ENCODE measurements at places on chromosomes 7 and 10.

DNA sequence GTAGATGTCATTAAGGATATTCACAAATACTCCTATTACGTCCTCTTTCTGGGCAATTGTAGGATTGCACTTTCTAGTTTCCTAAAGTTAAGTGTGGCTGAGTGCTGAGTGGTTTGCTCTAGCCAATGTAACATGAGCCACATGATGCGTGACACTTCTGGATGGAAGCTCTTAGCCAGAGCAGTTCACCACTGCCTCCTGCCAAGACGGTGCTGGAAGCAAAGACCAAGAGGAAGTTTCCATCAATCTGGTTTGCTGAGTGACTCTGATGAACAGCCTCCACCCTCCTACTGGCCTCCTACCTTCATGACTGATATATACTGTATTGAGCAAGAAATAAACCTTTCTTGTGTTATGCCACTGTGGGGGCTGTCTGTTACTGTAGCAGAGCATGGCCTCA lies 318.1 kb downstream of the KCNMA1 start:
- DNase-seq = no peak

DNA sequence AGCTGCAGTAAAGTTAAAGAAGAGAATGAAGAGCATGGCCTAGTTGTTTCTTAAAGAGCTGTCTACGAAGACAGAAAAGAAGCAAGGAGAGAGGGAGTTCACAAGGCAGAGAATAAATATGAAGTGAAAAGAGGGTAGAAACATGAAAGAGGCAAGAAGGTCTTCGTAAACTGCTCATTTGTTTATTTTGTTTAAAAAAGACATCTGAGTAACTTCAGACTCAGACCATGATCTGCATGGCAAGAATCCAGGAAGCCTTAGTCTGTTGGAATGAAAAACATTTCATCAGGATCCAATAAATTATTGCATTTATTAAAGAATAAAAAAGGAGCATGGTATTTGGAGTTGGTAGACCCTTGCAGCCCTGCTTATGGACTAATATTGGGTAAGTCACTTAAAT lies 151.1 kb downstream of the SEM1 start:
- no peak for DNase-seq

DNA sequence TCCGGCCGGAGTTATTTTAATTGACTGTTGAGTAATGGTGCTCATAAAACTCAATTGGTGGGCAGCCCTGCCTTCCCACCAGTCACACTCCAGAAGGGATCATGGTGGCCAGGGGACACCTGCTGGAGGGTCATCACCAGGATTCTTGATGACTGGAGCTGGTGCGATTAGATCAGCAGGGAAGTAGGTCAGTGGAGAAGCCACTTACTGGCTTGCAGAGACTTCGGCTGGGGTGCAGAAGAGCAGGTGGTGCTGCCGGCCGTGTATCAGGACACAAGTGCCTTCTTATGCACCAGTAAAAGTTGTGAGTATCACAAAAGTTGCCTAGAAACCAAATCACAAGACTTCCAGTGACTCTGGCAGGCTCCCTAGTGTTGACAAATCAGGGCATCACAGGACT lies 82.6 kb upstream of the CHCHD3 start:
- no peak for DNase-seq

DNA sequence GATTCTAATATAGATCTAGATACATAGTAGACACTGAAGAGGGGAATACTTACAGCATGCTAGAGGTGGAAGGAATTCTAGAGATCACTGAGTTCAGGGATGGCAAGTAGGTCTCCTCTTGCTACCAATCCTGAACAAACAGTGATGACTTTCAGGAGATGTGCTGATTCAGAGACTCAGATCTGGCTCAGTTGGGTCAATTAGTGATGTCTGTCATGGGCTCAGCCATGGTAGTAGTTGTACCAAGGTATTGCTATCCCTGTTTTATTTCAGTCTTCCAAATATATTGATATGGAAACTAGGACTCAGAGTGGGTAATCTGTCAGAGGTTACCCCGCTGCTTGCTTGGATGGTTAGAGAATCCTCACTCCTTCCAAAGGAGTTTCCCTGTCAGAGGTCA lies 38.5 kb downstream of the UNC5B start:
- no peak for DNase-seq

DNA sequence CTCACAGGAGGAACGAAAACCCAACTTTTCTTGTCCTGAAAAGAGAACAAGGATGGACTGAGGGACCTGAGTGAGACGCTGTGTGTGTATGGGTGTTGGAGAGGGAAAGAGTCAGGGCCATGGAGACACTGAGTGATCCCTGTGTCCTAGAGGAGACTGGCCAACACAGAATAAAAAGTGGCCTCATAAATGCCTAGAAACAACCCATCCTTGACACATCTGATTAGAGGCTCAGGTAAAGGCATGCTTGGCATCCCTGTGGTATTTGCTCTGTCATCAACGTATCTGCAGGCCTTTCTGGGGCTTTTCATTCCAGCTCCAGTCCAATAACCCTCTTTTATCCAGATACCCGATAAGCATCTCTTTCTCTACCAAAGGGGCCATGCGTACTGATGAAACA lies 86.3 kb downstream of the FGFR2 start:
- DNase-seq = no peak

DNA sequence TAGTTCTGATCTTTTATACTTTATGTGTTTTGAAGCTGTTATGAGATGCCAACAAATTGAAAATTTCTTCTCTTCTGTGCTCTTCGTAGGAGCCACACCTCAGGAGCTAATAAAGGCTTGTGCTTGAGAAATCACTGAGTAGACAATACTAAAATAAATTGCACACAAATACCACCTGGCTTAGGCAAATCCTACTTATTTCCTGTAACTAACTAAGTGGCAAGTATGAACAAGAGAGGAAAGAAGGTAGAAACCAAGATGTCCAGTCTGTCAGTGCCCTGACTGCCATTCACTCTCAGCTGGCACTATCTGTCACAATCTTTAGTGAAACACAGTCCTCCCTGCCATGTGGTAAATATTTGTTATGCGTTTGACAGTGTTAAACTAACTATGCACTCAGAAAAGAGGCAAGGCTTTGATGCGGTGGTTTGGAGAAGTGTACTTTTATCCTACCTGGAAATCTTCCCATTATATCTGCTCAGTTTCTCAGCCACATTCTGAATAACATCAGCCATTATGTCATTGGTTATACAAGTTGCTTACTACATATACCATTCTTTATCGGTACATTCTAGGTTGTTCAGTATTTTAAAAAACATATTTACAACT lies 293.4 kb upstream of the VWC2 start:
- no peak for DNase-seq

GRCh38 chr10:98910048-98910447 lies 325.6 kb downstream of the HPSE2 start:
- no peak for DNase-seq

DNA sequence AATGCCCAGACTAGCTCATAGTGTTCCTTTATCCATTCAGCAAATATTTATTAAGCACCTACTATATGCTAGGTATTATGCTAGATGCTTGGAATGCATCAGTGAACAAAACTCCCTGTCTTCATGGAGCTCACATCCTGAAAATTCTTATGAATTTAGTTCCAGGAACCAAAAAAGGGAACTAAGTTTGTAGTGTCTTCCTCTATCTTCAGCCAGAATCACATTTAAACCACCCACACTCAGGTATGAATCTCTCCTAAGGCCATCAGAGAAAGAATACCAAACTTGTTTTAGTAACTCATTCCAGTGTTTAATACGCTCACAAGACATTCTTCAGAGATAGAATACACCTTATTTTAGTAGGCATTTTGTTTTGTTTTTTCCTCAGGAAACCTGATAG lies 10.1 kb upstream of the EGR2 start:
- DNase-seq = no peak

- DNase-seq = no peak
Observed at GRCh38 chr7:120735791-120736190, 122.2 kb downstream of the TSPAN12 start.

GRCh38 chr7:44894888-44895580 lies 9.7 kb upstream of the PURB start:
- no peak for DNase-seq

Measured in AG04449 (cell line).